ENCODE measurements at places on chromosomes 7 and 10. TPM values are rescaled to one million over a fixed set of nuclear protein-coding genes. Genes with fewer than 3 reads are reported as not detected.

DNA sequence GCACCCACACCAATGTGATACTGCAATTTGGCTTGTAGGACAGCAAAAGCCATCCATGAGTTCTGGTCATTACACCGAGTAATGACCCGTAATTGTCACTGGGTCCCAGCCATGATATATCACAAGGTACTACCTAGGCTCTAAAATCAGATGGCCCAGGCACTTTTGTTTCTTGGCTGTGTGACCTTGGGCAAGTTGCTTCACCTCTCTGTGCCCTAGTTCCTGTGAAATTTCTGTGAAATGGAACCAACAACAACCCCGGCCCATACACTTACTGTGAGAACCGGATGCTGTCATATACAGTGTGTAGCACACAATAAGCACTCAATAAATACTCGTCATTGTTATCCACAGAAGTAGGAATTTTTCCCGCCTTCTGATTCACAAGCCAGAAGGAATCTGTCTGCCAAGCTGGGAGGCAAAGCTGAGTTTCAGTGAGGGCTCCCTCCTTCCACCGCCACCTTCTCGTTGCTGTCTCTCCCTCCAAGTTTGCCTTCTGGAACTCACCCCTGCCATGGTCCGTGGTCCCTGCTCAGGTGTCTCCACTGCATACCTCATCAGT lies 6.4 kb upstream of the CYTH3 start:
- H3K4me1 ChIP-seq = no peaks in the 10 kb centered on the region
- H3K27me3 ChIP-seq = no peaks in the 10 kb centered on the region
- no peak for DNase-seq

DNA sequence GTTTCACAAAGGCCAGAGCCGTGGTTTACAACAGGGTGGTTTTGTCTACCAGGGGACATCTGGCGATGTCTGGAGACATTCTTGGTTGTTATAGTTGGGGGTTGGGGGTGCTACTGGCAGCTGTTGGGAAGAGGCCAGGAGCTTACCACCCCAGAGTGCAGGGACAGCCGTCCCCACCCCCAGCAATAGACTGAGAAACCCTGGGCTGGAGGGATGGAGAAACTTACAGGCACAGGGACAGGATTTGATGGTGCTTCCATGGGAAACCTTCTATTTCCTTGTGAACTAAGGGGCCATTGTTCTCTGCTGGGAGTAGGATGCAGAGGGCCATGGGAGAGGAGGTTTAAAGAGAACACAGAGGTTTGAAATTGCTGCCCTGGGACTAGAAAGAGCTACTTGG lies 10.9 kb downstream of the ADCK2 start:
- no peak for DNase-seq
- no peak overlapping the region for H3K27ac ChIP-seq
- peaks cover 5% of the 10 kb centered on the region for H3K36me3 ChIP-seq
- H3K4me1 ChIP-seq = no peaks in the 10 kb centered on the region

- no peaks in the 10 kb centered on the region for H3K4me1 ChIP-seq
- H3K27me3 ChIP-seq = no peaks in the 10 kb centered on the region
- H3K27ac ChIP-seq = no peak overlapping the region
- no peaks in the 10 kb centered on the region for H3K36me3 ChIP-seq
- H3K4me3 ChIP-seq = no peak overlapping the region
These were observed 734.7 kb downstream of the KCNMA1 start for GRCh38 chr10:76902949-76903348.

DNA sequence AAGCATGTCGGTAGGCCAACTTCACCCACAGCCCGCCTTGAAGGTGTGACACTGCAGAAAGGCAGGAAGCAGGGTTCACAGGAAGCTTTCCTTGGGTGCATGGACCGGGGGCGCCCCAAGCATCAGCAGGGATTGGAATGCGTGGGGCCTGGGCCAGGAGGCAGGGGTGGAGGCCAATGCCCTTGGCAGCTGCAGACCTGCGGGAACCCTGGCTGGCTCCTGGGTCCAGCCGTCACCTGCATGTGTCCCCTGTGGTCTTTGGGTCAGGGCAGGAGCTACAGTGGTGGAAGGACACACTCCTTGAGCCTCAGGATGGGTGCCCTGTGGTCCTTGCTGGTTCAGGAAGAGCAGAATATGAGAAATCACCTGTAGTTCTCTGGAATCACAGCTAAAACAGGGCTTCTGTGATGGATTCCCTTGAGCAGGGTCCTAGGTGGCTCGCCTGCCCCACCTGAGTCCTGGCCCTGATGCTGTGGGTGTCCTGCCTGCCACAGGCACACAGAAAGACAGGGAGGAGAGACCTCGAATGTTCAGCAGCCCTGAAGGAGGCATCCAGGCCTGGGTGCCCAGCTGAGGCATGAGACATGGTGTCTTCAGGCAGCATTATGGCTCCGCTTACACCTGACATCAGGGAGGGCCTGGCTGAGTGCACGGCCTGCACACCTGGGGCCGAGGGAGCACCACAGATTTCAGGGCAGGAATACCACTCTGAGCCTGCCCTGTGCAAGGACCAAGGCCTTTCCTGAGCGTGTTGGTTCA lies 15.1 kb downstream of the ANTXRL start:
- no peaks in the 10 kb centered on the region for H3K36me3 ChIP-seq
- H3K4me1 ChIP-seq = peaks cover 7% of the 10 kb centered on the region
- DNase-seq = no peak
- H3K4me3 ChIP-seq = no peak overlapping the region

DNA sequence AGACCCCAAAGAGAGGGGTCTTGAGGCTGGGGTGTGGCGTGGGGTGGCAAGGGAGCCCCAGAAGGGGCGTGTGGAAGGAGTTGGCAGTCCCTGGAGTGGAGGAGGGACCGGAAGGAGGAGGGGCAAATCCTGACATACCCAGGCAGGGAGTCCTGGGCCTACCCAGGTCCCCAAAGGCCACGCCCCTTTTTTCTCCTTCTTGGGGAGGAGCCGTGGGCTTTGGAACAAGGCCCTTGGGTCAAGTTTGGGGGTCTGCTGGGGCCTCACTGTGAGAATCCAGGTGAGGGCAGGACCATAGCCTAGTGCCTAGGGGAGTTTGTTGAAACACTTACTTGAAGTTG lies 1.2 kb upstream of the SMARCD3 start:
- H3K4me1 ChIP-seq = peaks cover 5% of the 10 kb centered on the region
- H3K27me3 ChIP-seq = peaks cover 35% of the 10 kb centered on the region
- no peak overlapping the region for H3K27ac ChIP-seq
- no peak for DNase-seq
- H3K4me3 ChIP-seq = no peak overlapping the region

DNA sequence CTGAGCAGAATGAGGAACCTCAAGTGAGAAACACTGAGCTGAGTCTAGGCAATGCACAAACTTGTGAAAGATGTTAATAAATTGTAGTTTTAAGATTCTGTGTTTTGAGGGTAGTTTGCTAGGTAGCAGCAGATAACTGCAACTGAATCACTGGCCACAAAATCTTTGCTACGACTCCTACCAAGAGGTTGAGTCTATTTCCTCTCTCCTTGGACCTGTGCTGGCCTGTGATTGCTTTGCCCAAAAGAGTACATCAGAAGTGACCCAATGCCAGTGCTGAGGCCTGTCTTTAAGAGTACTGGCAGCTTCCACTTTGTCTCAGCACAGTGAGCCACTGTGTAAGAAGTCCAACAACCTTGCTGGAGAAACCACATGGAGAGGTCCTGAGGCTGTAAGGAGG lies 11.9 kb upstream of the TSPAN13 start:
- no peak overlapping the region for H3K27ac ChIP-seq
- no peaks in the 10 kb centered on the region for H3K27me3 ChIP-seq
- H3K4me1 ChIP-seq = no peaks in the 10 kb centered on the region

GRCh38 chr10:30813872-30814481 lies 184.4 kb upstream of the LYZL2 start:
- H3K27ac ChIP-seq = no peak overlapping the region
- H3K4me1 ChIP-seq = 0 out of 2 replicates have a peak, but pooled peaks cover 4% of the 10 kb centered on the region
- no peak for DNase-seq
- H3K27me3 ChIP-seq = no peaks in the 10 kb centered on the region
- H3K4me3 ChIP-seq = no peak overlapping the region
- H3K36me3 ChIP-seq = no peaks in the 10 kb centered on the region

DNA sequence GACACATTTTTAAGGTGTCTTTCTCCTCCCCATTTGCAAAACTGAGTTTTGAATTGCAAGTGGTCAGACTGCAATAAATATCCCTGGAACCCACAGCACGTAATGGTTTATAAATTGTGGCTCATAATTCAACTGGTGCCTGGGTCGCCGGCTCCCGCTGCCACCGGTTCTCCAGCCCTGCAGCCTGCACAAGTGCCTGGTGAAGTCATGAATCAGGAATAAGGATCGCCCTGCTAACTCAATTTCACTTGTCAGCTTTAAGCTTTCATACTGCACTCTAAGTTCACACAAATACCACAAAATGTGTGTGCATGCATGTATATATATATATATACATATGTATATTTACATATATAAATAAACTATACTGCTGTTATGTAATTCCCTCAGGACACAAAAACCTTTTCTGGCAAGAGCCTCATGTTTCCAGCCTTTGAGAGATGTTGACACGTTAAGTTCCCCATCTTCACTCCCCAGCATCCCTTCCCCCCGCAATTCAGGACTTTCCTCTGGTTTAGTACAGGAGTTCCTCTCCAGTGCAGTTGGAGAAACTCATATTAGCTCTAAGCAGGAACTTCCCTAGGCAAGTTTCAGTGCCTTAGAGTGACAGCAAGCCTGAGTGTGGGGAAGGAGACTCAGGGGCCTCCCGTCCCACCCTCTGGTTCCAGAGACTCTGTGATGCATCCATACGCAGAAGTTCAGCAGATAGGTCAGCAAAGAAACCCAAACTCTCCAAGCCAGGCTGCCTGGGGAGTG lies 129.2 kb upstream of the UNC5B start:
- no peak overlapping the region for H3K4me3 ChIP-seq
- DNase-seq = no peak
- no peaks in the 10 kb centered on the region for H3K27me3 ChIP-seq
- no peaks in the 10 kb centered on the region for H3K36me3 ChIP-seq

- no peak for DNase-seq
- H3K36me3 ChIP-seq = no peaks in the 10 kb centered on the region
- no peaks in the 10 kb centered on the region for H3K4me1 ChIP-seq
- H3K27me3 ChIP-seq = no peaks in the 10 kb centered on the region
- H3K27ac ChIP-seq = no peak overlapping the region
These were observed 43.5 kb downstream of the LOXL4 start for GRCh38 chr10:98224509-98224908.

DNA sequence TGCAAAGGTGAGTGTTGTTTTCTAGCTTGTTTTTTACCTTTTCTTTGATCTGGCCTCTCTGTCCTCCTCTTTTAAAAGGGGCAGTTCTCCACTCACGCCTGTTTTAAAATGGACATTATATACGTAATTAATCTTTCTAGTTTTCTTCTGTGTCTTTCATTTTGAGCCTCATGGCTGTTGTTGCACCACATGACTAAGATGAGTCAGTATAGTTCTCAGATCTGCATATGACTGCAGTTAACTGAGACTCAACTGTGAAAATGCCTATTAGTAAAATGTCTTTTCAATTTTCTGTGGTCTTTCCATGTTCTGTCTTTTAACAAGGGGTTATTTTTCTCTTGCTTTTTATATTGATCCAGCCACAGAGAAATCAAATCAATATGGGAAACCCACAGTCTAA lies 296.1 kb downstream of the CDK14 start:
- no peak overlapping the region for H3K27ac ChIP-seq
- H3K27me3 ChIP-seq = no peaks in the 10 kb centered on the region
- H3K36me3 ChIP-seq = no peaks in the 10 kb centered on the region
- H3K4me1 ChIP-seq = peaks cover 11% of the 10 kb centered on the region
- peak; percentile 9 for DNase-seq
- H3K4me3 ChIP-seq = no peak overlapping the region

DNA sequence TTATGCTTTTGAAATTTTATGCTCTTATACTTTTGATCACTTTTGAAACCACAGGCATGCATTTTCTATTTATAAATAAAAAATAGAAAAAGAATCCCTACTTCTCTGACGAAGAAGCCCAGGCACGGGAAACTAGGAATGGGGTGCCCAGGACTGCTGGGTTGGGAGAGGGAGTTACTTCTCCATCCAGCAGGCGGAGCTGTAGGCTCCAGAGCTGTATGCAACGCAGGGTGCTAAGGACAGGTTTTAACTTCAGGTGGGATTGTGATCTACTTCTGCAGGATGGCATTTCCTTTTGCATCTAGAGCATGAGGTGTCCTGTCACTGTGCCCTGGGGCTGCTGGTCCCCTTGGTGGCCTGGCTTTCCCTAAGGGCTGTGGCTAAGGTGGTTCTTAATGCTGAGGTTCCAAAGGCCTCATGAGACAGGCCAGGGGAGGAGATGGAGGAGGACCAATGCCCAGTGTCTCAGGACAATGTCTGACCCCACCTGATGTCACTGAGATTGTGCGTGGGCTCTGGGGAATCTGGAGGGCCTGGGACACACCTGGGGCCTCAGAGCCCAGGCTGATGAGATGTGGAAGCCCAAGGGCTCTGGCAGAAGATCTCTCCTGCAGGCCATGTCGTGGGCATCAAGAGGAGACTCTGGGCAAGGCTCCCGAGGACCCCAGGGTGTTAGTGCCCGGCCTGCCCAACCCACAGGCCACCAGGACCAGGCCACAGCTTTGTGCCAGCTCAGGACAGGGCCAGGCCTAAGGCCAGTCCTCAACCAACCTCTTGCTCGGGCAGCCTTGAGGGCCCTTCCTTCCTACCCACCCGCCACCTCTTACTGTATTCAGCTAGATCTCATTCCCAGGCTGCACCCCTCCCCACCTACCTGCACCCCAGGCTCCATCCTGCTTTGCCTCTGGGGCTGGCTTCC lies 507 bp downstream of the CCDC201 start:
- no peak for DNase-seq
- H3K27me3 ChIP-seq = no peaks in the 10 kb centered on the region
- H3K27ac ChIP-seq = no peak overlapping the region
- H3K36me3 ChIP-seq = no peaks in the 10 kb centered on the region

DNA sequence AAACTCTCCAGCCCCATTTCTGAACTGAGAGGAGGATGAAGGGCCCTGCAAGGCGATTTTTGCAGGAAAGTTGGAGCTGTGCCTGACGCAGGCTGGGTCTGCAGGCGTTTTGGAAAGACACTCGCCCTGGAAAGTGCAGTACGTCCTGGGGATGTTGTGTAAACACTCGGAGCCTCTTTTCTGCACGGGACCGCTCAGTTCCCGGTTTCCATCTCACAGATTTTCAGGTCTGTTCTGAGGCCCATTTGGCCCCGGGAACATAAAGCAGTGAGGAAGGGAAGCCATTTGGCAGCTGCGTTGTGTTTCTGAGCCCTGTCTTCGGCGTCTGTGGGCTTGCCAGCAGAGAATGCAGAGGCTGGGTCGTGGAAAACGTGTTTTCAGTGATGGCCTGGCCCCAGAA lies 655.0 kb upstream of the MGMT start:
- DNase-seq = no peak
- no peaks in the 10 kb centered on the region for H3K27me3 ChIP-seq
- no peaks in the 10 kb centered on the region for H3K36me3 ChIP-seq
- no peak overlapping the region for H3K27ac ChIP-seq
- no peak overlapping the region for H3K4me3 ChIP-seq
- H3K4me1 ChIP-seq = no peaks in the 10 kb centered on the region

GRCh38 chr10:15571575-15571974 lies 148.1 kb downstream of the ITGA8 start:
- no peak for DNase-seq
- H3K4me3 ChIP-seq = no peak overlapping the region
- H3K4me1 ChIP-seq = no peaks in the 10 kb centered on the region
- no peaks in the 10 kb centered on the region for H3K36me3 ChIP-seq
- H3K27me3 ChIP-seq = no peaks in the 10 kb centered on the region
- no peak overlapping the region for H3K27ac ChIP-seq

GRCh38 chr7:25187932-25188331 lies 40.4 kb downstream of the NPVF start:
- H3K27ac ChIP-seq = no peak overlapping the region
- no peaks in the 10 kb centered on the region for H3K4me1 ChIP-seq
- no peak for DNase-seq

SPOCK2 gene
- polyA plus RNA-seq = 1.2 TPM

HOXA7 gene
- polyA plus RNA-seq = not detected

WIPF3 gene
- polyA plus RNA-seq = not detected

DLX5 gene
- polyA plus RNA-seq = not detected

SERPINE1 gene
- 0.83 TPM for polyA plus RNA-seq

RAB19 gene
- not detected for polyA plus RNA-seq

PYROXD2 gene
- polyA plus RNA-seq = 15.8 TPM

RHOBTB1 gene
- not detected for polyA plus RNA-seq

All from GM12878 (cell line).